HT1080 (cell line): ENCODE measurements at places on chromosomes 7 and 10.
A peak's percentile ranks its signal among the peaks of the same experiment; 100 is the strongest.

- peak; percentile 36 for DNase-seq
Observed at GRCh38 chr10:30155401-30155800, 96.0 kb upstream of the JCAD start.

GRCh38 chr7:44750921-44751571 is 2.4 kb downstream of the ZMIZ2 start:
- no peak for DNase-seq

- no peak for DNase-seq
Observed at GRCh38 chr7:134784251-134785049, 5.0 kb downstream of the CALD1 start.

DNA sequence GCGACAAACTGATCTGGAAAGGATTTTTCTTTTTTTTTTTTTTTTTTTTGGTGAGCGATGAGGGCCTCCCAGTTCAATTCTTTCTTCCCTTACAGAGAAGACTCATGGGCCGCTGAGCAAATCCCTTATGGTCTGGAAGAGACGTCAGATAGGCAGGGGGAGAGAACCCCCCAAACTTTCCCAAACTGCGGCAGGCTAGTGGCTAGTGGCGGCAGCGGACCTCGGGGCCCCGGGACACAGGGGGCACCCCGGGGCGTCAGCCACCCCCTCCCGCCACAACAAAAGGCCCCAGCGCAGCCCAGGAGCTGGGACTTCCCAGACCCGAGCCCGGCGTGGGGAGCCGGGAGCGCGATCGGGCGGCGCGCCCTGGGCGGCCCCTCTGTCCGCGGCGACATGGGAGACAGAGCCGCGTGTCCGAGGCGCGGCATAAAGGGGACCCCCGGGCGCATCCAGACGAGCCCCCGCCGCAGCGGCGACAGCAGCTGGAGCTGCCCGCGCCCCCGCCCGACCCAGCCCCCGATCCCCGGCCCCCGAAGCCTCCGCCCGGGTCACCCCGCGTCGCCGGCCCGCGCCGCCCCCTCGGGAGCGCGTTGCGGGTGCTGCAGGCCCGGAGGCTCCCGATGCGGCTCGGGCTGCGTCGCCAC is 755 bp downstream of the FAM171A1 start:
- no peak for DNase-seq

- no peak for DNase-seq
Observed at GRCh38 chr10:13054844-13055243, 45.1 kb upstream of the OPTN start.

DNA sequence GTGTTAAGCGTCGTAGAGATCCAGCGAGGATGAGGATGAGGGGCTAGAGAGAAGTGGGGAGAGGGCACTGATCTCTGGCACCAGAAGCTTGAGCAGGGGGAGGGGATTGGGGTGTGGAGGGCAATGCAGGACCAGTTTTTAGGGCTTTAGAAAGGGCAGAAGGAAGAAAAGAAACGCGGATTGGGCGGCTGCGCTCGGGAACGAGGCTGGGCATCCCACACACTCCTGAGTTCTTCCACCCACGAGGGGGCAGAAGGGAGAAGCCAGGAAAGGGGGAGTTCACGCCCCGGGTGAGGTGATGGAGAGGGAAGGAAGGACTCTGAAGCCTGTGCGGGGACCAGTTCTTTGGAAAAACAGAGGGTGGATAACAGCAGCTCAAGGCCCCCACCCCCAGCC is 6.1 kb upstream of the VGF start:
- no peak for DNase-seq

DNA sequence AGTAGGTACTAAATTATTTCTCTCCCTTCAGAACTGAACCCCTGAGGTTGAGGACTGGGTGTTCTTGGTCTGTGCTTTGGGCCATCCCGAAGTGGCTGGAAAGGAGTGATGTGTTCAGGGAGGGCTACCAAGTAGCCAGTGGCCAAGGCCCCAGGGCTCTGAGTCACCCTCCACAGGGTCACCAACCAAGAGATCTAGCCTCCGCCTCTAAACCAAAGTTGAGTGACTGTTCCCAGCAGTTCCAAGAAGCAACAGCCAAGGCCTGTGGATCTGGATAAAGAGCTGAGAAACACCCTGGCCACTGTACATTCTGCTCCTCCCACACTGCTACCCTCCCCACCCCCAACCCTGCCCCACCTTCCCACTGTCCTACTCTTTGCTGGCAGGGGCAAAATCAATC is 35.5 kb upstream of the KCNMA1 start:
- DNase-seq, result peak; percentile 46

DNA sequence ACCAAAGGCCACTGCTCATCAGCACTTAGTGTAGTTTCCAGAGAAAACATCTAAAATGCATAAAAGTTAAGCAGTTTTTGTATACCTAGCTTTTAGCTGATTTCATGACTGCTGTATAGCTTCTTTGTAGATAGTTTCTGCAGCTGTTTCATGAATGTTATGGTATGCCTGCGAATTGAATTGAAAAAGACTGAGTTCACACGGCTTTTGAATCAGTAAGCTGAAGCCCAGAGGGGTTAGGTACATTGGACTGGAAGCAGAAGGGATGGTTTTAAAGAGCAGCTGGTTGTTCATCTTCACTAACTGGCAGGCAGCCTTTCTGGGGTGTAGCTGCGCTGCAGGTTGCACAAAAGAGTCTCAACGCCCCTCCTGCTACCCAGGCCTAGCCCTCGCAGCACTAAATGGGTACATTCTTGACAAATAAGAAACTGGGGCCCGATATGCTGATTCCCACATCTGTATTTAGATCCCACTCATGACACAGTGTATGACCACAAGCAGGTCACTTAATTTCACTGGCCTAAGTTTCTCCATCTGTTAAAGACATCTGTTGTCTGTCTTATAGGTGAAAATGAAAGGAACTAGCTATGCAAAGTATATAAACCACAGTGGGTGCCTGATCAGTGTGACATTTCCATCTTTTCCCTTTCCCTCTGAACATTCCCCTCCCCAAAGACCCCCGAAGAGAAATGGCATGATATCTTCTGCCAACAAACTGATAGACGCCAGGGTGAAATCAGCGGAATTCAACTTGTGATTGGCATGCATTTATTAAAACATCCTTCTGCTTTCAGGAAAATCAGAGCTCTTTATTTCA is 85.9 kb upstream of the AGBL3 start:
- DNase-seq, result no peak
